ENCODE measurements at places on chromosomes 12 and 14.
A peak's percentile ranks its signal among the peaks of the same experiment; 100 is the strongest.

DNA sequence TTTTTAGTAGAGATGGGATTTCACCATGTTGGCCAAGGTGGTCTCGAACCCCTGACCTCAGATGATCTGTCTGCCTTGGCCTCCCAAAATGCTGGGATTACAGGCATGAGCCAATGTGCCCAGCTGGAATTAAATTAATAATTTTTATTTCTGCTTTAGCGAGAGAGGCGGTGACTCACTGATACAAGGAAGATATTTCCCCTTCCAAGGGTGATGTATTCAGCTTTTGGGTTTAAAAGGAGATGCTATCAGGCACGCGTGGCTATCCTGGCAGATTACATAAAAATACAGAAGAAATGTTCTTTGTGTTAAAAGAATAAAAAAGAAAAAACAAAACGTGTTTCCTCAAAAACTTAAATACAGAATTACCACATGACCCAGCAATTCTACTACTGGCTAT lies 12.4 kb upstream of the P2RX7 start:
- no peak for DNase-seq

DNA sequence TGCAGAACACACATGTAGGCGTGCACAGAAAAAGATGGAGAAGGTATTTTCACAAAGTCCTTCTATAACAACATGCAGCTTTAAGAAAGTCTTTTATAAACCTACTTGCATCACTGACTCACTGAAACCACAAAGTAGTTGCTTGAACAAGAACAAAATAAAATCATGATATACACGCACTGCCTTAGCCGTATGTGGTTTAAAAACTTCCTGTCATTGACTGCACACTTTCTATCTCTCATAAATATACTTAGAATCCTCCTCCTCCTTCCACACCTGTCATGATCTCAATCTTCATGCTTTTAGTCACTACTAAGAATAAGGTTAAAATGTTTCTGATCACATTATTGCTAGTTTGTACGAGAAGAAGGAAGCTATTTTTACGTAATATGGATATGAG lies 31.8 kb upstream of the RAD51AP1 start:
- DNase-seq = no peak

- peak; percentile 82 for DNase-seq
Measured at GRCh38 chr14:73472185-73473114, 14.1 kb upstream of the NUMB start.

GRCh38 chr14:76957224-76957891 lies 71.2 kb downstream of the IRF2BPL start:
- DNase-seq = peak; percentile 86

DNA sequence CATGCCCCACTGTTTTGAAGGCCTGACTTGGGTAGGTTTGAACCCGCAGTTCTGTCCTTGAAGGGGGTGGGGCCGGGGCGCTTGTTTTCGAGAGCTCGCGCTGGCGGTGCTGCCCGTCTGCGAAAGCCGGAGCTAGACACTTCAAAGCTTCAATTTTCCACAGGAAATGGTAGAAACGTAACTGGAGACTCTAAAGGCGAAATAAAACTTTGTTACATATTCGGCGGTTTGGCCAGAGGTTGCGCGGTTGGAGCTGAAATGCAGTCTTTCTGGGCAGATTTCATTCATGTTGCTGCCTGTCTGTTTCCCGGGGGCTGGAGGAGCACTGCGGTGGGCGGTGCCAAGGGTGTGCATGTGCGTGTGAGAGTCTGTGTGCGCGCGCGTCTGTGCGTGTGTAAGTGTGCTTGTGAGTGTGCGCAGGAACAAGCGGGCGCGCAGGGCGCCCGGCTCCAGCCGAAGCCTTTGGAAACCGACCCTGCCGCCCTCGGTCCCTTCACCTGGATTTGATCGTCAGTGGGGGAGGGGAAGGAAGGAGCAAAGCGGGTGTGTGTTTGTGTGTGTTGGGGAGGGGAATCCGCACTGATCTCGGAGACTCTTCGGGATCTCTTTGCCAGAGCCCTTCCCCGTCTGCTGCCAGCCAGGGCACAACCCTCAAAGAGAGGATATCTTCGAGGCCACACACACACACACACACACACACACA lies 227.7 kb upstream of the CRY1 start:
- DNase-seq = peak; percentile 34

- DNase-seq = no peak
Measured at GRCh38 chr14:55384536-55384935, 27.1 kb downstream of the ATG14 start.

- DNase-seq = no peak
Measured at GRCh38 chr14:31927348-31927832, 149.7 kb upstream of the ARHGAP5 start.
